Mucosa of gallbladder (tissue), 1 donor: ENCODE measurements at places on chromosomes 16 and 17. TPM values are rescaled to one million over a fixed set of nuclear protein-coding genes. Genes with fewer than 3 reads are reported as not detected.

Gene TRAF4
- total RNA-seq = 115 TPM

GRCh38 chr16:48812856-48813255 is 202.9 kb upstream of the N4BP1 start:
- no peak for DNase-seq

- DNase-seq = no peak
Observed at GRCh38 chr16:48087639-48088038, 68.2 kb downstream of the ABCC12 start.

Gene TBC1D3E
- total RNA-seq = not detected

DNA sequence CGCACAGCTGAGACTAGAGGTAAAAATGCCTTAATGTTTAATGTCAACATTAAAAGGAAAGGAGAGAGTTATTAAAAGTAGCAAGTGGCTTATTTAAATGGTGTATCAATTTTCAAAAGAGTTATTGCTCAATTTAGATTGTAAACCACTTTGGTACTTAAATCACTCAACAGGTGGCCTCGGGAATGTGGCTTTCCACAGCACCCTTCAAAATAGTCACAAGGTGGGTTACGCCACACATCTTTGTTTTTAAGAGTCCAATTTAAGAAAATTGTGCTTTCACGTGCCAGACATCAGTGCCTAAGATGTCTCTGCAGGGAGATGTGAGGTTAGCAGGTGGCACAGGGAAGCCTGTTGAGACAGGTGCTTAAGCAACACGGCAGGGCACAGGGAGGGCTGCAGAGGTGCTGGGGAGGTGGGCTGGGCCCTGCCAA is 27.5 kb upstream of the ADCY7 start:
- no peak for DNase-seq

- peak; percentile 44 for DNase-seq
Observed at GRCh38 chr16:11232852-11233726, 22.9 kb downstream of the SOCS1 start.

Gene SPNS3
- 1.8 TPM for total RNA-seq

Gene KRTAP1-1
- not detected for total RNA-seq

Gene ITGAD
- 0.09 TPM for total RNA-seq

Gene GINS2
- total RNA-seq = 0.81 TPM

DNA sequence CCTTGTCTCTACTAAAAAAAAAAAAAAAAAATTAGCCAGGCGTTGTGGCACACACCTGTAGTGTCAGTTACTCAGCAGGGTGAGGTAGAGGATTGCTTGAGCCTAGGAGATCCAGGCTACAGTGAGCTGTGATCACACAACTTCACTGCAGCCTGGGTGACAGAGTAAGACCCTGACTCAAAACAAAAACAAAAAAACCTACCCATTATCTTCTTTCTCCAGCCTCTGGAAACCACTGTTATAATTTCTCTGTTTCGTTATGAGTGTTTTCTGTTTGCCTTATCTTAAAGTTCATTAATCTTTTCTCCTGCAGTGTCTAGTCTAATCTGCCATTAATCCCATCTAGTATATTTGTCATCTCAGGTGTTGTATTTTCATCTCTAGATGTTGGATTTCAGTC is 18.6 kb upstream of the CLTC start:
- DNase-seq = no peak

GRCh38 chr17:330993-331701 is 21.5 kb downstream of the RPH3AL start:
- no peak for DNase-seq

DNA sequence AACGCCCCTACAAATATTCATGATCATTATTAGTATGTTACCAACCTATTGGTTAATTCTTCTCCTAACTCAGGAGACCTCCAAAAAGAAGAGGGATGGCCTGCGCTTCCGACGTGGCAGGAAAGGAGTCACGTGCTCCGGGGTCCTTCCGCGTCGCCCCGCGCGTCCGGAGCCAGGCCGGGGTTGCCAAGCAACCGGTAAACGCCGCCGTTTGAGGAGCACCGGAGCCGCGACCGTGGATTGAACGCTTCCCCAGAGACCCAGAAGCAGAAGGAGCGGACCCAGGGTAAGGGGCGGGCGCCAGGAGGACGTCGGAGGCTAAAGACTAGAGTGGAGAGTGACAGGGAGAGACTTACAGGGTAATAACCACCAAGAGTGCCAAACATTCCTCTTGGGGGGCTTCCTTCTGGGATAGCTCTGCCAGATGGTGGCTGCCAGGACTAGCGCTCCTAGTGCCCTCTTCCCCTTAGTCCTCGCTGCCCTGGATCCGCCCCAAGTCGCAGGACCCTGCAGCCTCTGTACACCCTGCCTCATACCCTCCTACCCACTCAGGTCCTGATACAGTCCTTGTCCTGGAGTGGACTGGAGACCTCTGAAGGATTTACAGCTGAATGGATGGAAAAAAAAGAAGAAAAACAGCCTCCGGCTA is at the start of gene DNAI2:
Gene DNAI2 (plus strand): TSS at position 175 of the 649 bp plus-strand sequence. CDS start 7,584 bp downstream, outside the sequence.
- peak; percentile 20 for DNase-seq

- no peak for DNase-seq
Observed at GRCh38 chr16:54540525-54541180, 254.1 kb upstream of the IRX3 start.

DNA sequence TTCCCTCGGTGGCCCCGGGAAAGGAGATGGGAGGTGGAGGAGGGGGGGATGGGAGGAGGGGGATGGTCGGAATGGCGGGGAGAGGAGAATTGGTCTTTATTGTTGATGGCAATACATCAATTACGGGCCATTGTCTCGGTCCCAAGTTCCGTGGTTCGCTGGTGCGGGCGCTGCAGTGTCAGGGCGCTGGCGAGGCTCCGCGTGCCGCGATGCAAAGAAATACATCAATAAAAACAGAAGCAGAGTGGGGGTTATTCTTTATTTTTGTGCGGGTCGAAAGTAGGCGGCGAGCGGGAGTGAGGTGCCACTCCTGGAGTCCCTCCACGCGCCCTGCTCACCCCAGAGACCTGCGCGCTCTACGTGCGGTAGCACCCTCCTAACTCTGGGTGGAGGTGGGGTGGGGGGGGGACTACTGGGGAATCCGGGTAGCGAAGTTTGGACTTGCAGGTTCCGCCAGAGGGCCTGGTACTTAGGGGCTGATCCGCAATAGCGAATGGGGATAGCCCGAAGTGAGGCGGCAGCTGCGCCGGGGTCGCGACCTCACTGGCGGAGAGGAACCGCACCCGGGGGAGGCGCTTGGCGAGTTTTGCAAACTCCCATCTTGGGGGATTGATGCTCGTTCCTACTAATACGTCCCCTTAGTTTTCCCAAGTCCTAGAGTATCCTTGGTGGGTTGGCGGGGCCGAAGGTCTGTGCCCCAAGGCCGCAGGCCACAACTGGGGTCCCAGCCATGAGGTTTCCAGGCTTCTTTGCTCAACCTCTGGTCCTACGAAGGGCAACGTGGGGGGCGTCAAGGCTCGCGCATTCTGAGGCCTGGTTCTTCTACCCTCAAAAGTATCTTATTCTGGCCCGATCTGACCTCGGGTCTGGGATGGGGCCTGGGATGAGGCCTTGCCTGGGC is 3.5 kb upstream of the SALL1 start:
- DNase-seq = no peak
